Naive thymus-derived CD4-positive, alpha-beta T cell (primary cell): ENCODE measurements at places on chromosomes 12 and 14.

DNA sequence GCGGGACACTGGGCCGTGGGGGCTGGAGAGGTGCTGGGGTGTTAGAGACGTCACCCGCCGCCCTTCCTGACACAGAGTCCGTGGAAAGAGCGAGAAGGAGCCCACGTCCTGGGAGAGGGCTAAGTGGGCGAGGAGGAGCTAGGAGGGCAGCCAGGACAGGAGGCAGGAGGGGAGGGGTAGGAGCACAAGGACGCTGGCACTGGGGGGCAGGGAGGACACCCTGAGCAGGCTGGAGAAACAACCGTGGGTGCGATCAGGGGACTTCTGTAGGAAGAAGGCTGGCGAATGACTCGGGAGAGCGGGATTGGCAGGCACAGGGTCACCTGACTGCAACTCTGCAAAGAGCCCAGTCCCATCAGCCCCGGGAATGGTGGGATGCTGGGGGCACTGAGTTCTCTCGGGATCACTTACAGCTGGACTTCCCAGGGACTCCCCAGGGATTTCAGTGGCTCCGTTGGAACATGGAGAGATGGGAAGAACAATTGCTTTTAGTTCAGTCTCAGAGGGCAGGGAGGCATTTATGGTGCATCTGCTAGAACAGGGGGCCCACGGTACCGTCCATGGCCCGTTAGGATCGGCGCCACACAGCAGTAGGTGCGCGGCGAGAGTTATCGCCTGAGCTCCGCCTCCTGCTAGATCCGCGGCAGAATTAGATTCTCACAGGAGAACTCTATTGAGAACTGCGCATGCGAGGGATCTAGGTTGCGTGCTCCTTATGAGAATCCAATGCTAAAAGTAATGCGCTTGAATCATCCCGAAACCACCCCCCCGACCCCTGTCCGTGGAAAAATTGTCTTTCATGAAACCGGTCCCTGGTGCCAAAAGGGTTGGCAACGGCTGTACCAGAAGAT lies 24.3 kb downstream of the UBR7 start:
- no peak for DNase-seq
- H3K36me3 ChIP-seq: peaks cover 21% of the 10 kb centered on the region

DNA sequence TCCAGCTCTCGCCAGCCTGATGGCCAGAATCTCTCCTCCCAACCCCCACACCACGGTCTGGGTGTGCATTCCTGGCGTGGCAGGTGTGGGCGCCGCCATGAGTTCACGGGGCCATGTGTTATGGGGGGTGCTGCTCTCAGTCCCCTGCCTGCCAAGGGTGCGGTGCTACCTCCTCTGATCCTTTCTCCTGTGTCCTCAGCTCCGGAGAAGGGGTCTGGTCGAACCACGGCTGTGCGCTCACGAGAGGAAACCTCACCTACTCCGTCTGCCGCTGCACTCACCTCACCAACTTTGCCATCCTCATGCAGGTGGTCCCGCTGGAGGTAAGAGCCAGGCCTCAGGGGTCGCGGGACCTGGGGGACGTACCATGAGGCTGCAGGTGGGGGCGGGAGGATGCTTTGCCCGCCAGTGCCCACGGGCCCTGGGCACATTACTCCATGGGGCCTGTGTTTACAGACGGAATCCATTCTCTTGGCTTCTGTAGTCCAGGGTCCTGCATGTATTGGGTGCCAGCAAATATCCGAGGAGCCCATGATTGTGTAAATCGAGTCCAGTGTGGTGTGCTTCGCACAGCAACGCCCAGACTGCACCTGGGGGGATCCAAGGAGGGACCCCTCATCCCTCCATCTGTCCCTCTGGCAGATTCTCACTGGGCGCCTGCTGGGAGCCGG lies 130.8 kb downstream of the ADGRD1 start:
- DNase-seq: no peak
- H3K4me3 ChIP-seq: no peak overlapping the region
- no peaks in the 10 kb centered on the region for H3K36me3 ChIP-seq
- no peak overlapping the region for H3K27ac ChIP-seq

GRCh38 chr12:26701604-26702215 lies 131.3 kb downstream of the ITPR2 start:
- H3K4me1 ChIP-seq: no peaks in the 10 kb centered on the region
- H3K27ac ChIP-seq: no peak overlapping the region
- H3K4me3 ChIP-seq: no peak overlapping the region
- H3K27me3 ChIP-seq: no peaks in the 10 kb centered on the region
- no peaks in the 10 kb centered on the region for H3K36me3 ChIP-seq
- no peak for DNase-seq

DNA sequence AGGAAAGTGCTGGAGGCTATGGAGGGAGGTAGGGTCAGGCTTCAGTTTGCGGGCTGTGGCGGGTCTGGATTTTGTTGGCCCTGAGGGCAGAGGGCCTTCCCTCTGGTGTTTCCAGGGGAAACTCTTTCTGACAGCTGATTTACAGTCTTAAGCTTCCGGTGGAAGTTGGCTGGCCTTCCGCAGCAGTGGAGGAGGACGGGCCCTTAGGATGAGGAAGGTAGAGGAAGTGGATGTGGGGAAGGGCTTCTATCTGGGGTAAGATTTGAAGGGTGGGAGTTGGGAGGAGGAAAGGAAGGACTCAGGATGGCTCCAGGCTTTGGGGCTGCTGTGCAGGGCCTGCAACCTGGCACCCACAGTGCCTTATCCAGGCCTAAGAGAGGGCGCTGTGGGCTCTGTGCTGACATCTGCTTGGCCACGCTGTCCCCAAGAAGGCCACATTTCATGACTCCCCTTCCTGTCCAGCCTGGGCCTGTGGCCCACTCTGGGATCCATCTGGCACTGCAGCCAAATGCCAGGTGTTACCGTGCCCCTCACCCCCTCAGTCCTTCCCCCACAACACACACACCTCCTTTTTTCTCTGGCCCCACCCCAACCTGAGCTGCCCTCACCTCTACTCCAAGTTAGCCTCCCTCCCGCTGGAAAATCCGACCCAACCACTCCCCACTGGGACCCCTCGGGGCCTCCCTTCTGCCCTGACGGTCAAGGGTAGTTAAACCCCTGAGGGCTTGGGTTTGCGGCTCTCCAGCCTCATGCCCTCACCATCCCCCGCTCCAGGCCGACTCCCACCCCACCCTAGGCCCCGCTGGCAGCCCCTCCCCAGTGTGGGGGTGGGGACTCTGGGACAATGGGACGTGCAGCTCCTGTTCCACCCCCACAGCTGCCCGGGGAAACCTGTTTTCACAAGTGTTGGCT lies 7.7 kb upstream of the PPP1R13B start:
- no peaks in the 10 kb centered on the region for H3K36me3 ChIP-seq
- no peaks in the 10 kb centered on the region for H3K4me1 ChIP-seq
- DNase-seq: no peak
- H3K27me3 ChIP-seq: no peaks in the 10 kb centered on the region

DNA sequence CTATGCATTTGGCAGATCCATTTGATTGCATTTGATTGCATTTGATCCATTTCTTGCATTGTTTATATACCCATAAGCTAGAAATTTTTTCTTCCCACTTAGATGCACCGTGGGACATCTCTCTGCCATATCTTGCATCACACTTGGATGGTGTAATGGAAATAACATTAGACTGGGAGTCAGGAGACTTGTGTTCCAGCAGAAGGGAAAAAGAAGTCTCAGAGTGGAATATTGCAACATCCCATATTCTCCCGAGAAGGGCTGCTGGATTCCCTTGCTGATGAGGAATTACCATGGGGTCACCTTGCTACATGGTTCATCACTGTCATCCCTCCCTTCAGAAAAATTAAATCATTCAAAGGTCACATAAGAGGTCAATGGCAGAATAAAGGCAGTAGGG lies 78.1 kb downstream of the KSR2 start:
- H3K27me3 ChIP-seq: no peaks in the 10 kb centered on the region
- no peak overlapping the region for H3K4me3 ChIP-seq
- H3K36me3 ChIP-seq: no peaks in the 10 kb centered on the region
- no peak for DNase-seq

GRCh38 chr12:4064008-4064407 lies 190.8 kb upstream of the PARP11 start:
- no peak overlapping the region for H3K27ac ChIP-seq
- no peak for DNase-seq
- no peak overlapping the region for H3K4me3 ChIP-seq

DNA sequence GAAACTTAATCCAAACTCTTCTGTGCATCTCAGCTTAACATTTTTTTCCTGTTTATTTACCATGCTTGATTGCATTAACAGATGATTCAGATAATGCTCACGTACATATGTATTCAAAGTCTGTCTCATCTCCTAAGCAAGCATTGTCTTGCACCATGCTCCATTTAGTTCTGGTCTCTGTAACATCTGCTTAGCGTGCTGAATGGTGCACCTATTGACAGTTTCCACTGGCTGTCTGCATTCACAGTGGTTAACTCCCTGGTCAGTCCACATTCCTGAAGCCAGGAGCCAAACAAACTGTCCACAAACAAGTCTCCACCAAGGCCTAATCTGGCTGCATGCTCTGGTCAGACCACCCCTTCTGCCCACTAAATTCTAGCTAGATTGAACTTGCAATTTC lies 83.9 kb downstream of the KNTC1 start:
- no peak overlapping the region for H3K27ac ChIP-seq
- peaks cover 41% of the 10 kb centered on the region for H3K36me3 ChIP-seq
- H3K27me3 ChIP-seq: no peaks in the 10 kb centered on the region

DNA sequence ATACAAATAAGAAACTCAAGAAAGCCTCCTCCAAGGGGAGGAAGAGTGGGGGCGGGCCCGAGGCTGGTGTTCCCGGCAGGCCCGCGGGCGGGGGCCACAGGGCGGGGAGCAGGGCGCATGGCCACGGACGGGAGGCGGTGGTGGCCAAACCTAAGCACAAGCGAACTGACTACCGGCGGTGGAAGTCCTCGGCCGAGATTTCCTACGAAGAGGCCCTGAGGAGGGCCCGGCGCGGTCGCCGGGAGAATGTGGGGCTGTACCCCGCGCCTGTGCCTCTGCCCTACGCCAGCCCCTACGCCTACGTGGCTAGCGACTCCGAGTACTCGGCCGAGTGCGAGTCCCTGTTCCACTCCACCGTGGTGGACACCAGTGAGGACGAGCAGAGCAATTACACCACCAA lies 8.7 kb downstream of the DACT1 start:
- DNase-seq: no peak
- no peaks in the 10 kb centered on the region for H3K27me3 ChIP-seq
- no peak overlapping the region for H3K27ac ChIP-seq
- H3K4me3 ChIP-seq: no peak overlapping the region

GRCh38 chr12:111227476-111228420 lies 141.1 kb downstream of the PHETA1 start:
- H3K4me1 ChIP-seq: no peaks in the 10 kb centered on the region
- H3K27ac ChIP-seq: no peak overlapping the region
- H3K36me3 ChIP-seq: no peaks in the 10 kb centered on the region

DNA sequence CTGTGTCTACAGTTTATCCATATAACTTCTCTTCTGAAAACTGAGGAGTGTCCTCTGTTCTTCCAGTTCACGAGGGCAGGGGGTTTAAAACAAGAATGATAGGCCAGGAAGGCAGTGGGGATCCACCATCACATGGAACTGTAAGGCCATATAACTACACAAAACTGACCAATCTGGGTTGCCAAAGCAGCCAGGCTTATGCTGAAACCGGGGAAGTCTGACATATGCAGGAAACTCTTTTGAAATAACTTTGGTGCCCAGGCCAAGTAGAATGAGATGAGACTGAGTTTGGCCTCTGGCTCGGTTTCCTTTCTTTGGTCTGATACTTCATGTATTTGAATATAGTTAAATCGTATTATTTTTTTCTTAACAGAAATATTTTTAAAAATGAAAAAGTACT lies 18.0 kb upstream of the ATF1 start:
- no peaks in the 10 kb centered on the region for H3K4me1 ChIP-seq
- no peak overlapping the region for H3K4me3 ChIP-seq
- DNase-seq: no peak
- H3K27me3 ChIP-seq: no peaks in the 10 kb centered on the region
- no peak overlapping the region for H3K27ac ChIP-seq
- peaks cover 5% of the 10 kb centered on the region for H3K36me3 ChIP-seq

DNA sequence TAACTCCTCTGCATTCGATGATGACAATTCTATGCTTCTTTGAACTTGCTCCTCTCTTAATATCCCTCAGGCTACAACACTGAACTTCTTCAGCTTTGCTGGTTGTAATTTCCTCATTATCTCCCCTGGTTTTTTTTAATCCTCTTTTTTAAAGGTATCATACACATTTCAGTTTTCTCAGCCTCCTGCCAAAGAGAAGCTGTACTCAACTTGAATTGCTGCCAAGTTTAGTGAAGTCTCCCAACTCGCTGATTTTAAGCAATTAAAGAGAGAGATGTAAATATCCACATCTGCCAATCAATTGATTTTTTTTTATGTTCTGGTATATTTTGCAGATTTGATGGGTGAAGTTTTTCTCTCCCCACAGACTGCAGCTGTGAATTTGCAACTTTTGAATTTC lies 817.8 kb downstream of the GALC start:
- DNase-seq: no peak
- H3K27me3 ChIP-seq: no peaks in the 10 kb centered on the region

DNA sequence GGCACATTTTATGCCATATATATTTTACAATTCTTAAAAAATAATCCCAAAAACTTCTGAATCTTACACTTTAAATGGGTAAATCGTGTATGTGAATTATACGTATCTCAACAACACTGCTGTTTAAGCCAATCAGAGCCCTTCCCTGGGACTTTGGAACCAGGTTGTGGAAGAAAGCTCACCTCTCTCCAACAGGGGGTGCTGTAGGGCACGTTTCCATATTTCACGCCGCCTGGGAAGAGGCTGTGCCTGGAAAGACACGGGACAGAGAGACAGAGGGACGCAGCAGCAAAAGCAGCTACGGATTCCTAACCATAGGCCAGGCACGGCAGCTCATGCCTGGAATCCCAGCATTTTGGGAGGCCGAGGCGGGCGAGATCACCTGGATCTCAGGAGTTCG lies 29.4 kb upstream of the FBRSL1 start:
- DNase-seq: no peak
- H3K4me1 ChIP-seq: no peaks in the 10 kb centered on the region
- no peaks in the 10 kb centered on the region for H3K27me3 ChIP-seq
- no peak overlapping the region for H3K4me3 ChIP-seq
- no peak overlapping the region for H3K27ac ChIP-seq
- H3K36me3 ChIP-seq: no peaks in the 10 kb centered on the region

GRCh38 chr14:91302391-91302790 lies 57.9 kb upstream of the GPR68 start:
- peak overlapping the region; percentile 0 for H3K27ac ChIP-seq
- H3K4me3 ChIP-seq: no peak overlapping the region
- no peaks in the 10 kb centered on the region for H3K27me3 ChIP-seq

- no peaks in the 10 kb centered on the region for H3K4me1 ChIP-seq
- no peaks in the 10 kb centered on the region for H3K36me3 ChIP-seq
- no peak overlapping the region for H3K4me3 ChIP-seq
- no peak for DNase-seq
Measured at GRCh38 chr12:20063116-20063515, 305.2 kb upstream of the PDE3A start.

GRCh38 chr12:3698218-3698974 lies 54.5 kb downstream of the CRACR2A start:
- H3K4me3 ChIP-seq: no peak overlapping the region
- no peaks in the 10 kb centered on the region for H3K27me3 ChIP-seq
- no peaks in the 10 kb centered on the region for H3K36me3 ChIP-seq
- no peaks in the 10 kb centered on the region for H3K4me1 ChIP-seq
- no peak for DNase-seq

- no peaks in the 10 kb centered on the region for H3K4me1 ChIP-seq
- no peaks in the 10 kb centered on the region for H3K27me3 ChIP-seq
- no peaks in the 10 kb centered on the region for H3K36me3 ChIP-seq
- H3K27ac ChIP-seq: no peak overlapping the region
Measured at GRCh38 chr14:64364907-64365306, 23.2 kb upstream of the MTHFD1 start.

- H3K4me1 ChIP-seq: peaks cover 6% of the 10 kb centered on the region
- no peaks in the 10 kb centered on the region for H3K27me3 ChIP-seq
- no peak overlapping the region for H3K4me3 ChIP-seq
- H3K27ac ChIP-seq: no peak overlapping the region
Measured at GRCh38 chr14:93997916-93998870, 1.1 kb downstream of the CCDC197 start.
